ENCODE measurements at places on chromosomes 4 and X.

DNA sequence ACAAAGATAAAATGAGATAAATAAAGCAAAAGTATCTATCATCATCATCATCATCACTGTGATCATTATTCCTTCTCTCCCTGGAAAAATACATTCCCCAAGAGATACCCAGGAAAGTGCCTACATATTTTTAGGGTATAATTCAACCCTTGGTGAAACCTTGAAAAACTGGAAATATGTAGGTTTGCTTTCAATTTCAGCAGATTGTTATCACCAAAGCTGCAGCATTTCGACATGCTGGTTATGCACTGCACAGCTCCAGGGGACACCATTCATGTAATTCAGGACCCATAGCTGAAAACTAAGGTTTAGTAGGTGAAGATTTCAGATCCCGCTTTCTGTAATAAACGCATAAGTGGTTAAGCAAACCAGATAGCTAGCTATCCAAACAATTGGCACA lies 28.4 kb upstream of the FBXW7 start:
- DNase-seq = no peak

DNA sequence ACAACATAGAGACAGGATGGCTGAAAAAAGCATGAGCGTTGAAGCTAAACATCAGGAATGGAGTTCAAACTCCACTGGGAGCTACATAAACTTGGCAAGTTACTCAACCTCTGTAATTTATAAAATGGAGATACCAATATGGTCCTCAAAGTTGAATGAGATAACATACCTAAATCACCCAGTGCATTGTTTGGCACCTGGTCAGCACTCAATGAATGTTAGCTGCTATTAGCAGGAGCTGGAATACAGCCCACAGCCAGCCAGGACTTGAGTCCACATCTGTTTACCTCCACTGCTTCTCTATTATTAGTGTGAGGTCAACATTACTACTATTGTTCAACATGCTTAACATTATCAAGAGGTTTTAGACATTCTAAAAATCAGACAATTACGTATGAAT lies 97.9 kb downstream of the NR3C2 start:
- no peak for DNase-seq

GRCh38 chrX:120514236-120514635 lies 45.1 kb upstream of the LAMP2 start:
- no peak for DNase-seq

DNA sequence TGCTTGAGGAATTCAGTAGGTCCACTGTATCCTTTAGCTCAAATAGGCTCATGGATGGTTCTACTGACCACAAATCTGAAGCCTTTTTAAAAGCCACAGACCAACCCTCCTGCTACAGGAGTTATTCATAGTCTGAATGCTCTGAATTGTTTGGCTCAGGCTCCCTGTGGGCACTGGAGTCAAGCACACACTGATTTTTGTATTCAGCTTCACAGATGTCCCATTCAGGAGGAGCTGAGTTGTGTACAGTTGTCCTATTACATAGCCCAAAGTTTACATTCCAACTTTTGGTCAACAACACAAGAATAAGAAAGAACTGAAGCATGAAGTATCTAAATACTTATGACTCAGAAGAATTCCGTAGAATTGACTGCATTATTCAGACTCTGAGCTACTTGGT lies 243.9 kb downstream of the UNC5C start:
- no peak for DNase-seq

DNA sequence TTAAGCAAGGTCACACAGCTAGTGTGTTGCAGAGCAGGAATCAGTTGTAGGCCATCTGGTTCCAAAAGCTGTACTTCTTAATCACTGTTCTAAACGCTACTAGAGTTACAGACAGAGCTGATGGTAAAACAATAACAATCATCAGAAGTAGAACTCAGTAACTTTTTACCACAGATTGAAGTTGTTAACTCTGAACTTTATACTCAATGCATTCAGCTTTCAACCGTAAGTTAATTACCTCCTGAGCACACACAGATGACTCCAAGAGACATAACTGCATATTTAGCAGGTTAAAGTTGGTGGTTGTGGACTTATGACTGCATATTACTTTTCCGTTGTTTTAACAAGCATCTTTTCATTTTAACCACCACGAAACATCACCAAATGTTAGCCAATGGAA lies 127.3 kb downstream of the PRSS12 start:
- DNase-seq = no peak

- DNase-seq = no peak
Measured at GRCh38 chrX:140501940-140502468, 2.9 kb downstream of the SOX3 start.

GRCh38 chrX:22577181-22577580 lies 304.5 kb downstream of the CBLL2 start:
- DNase-seq = no peak

DNA sequence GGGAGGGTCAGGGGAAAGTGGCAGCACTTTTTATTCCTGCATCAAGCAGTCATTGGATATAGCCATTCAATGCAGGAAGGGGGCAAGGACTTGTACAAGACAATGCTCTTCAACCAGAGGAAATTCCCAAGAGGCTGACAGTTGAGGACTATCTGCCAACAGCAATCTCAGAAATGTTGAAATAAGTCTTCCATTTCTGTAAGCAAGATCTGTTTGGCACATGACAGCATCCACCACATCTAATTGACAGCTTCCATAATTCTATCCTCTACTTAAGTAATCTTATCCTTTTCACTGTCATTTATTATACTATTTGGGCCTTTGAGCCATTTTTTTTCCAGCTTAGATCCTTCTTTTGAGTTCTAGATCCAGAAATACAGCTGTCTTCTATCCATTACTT lies 110.7 kb downstream of the CFAP299 start:
- no peak for DNase-seq

DNA sequence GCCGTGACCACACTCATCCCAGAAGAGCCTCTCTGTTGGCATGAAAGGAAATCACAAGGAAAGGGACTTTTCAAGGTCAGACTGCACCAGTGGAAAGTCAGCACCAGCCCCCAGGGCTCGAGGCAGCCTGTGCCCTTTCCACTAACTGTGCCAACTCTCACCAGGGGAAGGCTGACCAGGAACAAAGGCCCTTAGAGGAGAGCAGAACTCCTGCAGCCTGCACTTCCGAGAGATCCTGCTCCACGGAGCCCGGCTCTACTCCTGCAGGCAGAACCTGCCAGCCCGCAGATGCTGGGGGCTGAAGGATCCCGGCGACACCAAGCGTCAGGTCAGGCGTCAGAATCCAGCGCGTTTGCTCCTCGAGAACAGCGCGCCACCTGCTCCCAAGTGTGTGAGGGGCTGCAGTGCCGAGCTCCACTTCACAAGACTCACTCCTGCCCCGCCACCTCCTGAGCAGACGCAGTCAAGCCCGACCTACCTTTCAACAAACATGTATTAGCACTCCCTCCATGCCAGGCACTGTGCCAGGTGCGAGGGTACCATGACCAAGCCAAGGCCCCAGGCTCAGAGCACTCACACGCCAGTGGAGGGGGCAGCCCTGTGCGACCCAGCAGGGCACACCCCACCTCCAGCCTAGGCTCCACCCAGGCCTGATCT lies 13.6 kb upstream of the HELT start:
- DNase-seq = no peak

GRCh38 chr4:142645475-142646108 lies 200.5 kb downstream of the INPP4B start:
- DNase-seq = no peak

DNA sequence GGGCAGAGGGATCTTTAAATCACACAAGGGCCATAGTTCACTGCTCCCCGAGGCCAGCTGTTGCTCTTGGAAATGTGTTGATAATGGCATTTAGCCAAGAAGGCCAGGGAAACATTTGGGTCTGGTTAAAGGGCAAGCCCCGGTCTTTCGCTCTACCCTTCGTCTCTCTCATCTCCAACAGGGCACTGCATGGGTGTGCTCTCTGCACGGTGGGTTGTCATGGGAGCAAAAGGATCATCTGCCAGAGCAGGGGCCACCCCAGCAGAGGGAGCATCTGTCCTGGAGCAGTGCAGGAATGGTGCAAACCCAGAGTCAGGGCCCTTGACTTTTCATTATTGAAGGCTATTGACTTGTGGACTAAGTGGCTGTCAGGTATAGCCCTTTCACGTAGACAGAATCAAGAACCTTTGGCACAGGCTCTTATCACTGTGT lies 22.7 kb upstream of the PGRMC2 start:
- DNase-seq = no peak

GRCh38 chr4:94758141-94758699 lies 465 bp downstream of the BMPR1B start:
- DNase-seq = no peak

DNA sequence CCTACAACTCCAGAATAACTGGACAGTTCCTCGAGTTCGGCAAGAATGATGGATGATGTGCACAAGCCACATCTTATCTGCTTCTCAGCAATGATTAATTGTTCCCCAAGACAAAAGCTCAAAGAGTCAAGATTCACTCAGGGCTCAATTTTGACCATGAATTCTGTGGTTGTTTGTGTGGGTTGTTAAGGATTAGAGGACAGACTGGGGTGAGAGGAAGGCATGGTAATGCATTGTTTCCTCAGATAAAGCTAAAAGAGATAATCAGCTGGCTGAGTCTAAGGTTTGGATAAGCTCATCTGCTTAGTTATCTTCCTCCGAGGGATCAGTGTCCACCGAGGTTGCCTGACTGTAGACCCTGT lies 161.0 kb downstream of the CPEB2 start:
- no peak for DNase-seq

- no peak for DNase-seq
Measured at GRCh38 chr4:24471486-24472160, 112.7 kb downstream of the DHX15 start.

- DNase-seq = no peak
Measured at GRCh38 chrX:149495573-149496071, 9.5 kb downstream of the IDS start.

- DNase-seq = no peak
Measured at GRCh38 chr4:10182446-10183424, 66.1 kb upstream of the WDR1 start.

- DNase-seq = no peak
Measured at GRCh38 chr4:40349561-40350198, 14.5 kb downstream of the CHRNA9 start.

DNA sequence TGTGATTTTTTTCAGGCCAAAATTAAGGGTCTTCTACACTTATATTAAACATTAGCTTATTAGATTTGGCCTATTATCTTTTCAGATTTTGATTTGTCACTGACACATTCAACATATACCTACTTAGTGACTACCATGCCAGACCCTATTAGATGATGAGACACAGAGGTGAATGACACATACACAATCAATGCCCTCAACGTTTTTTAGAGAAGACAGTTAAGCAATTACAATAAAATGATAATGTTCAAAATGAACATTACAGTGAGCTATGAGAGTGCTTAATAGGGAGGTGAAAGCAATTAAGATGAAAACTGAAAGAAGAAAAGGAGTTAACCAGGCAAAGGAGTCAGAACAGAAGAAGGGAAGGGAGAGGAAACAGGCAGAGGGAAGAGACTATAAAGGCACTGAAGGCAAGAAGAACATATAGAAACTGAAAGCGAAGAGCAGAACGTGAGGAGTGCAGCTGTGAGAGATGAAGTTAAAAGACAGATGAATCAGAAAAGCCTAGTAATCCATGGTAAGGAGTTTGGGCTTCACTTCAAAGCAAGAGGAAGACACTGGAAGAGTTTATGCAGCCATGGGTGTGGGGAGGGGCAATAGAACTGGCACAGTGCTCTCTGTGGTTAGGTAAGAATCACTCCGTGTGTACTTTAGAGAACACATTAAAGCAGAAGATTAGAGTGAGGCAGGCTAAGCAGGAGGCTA lies 119.0 kb downstream of the REELD1 start:
- DNase-seq = no peak

DNA sequence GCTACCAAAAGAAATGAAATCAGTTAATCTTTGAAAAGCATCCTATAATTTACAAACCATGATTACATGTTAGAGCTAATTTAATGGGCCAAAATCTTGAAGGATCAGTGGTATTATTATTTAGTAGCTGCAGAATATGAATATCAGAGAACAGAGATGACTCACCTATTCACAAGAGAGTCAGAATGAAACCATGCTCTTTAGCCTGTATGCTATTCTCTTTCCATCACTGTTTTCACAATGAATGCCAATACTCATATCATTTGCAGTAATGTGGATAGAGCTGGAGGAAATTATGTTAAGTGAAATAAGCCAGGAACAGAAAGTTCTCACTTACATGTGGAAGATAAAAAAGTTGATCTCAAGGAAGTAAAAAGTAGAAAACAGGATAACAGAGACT lies 414.1 kb downstream of the CENPC start:
- DNase-seq = no peak

DNA sequence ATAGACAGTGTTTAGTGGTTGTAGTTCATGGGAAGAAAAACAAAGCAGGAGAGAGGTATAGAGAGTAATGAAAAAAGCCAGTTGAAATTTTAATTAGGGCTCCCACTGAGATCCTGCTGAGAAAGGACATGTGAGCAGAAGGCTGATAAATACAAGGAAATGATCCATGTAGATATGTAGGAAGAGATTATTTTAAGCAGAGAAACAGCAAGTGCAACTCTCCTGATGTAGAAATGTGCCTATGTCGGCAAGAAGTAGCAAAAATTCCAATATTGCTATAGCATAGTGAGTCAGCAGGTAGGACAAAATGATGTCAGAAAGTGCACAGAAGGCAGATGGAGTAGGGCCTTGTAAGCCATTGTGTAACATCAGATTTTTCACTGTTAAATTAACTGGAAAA lies 1027.3 kb downstream of the PCDH18 start:
- DNase-seq = no peak

DNA sequence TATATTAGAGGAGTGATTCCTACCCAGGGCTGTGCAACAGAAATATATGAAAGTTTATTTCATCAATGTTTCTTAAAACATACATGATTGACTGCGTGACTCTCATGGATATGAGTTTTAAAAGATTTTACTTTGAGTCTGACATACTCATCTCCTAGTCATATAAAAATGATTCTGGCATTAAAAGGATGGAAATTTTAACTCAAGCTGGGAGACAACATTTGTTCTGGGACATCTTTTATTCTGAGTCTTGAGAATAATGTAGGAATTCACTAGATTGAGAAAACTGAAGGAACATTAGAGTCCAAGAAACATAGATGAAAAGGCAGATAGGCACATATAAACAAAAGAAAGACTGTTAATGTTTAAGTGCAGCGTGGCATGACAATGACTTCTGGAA lies 649.6 kb downstream of the SPRY1 start:
- no peak for DNase-seq

DNA sequence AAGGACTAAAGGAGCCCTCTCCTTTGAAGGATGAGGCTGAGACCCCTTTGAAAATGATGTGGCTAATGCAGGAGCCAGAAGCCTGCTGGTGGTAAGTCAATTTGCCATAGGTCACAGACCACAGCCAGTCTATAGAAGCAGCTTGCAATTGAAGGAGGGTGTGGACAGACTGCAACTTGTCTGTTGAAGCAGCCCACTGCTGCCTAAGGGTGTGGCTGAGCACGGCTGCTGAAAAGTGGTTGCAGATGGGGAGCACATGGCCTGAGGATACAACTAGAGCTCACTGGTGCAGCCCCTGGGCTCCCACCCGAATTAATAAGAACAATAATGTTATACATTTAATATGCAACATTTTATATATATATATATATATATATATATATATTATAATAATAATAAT lies 11.4 kb upstream of the EXOC1L start:
- DNase-seq = no peak
